OCI-M1 (cell line): ENCODE measurements at places on chromosomes 2 and 18.

DNA sequence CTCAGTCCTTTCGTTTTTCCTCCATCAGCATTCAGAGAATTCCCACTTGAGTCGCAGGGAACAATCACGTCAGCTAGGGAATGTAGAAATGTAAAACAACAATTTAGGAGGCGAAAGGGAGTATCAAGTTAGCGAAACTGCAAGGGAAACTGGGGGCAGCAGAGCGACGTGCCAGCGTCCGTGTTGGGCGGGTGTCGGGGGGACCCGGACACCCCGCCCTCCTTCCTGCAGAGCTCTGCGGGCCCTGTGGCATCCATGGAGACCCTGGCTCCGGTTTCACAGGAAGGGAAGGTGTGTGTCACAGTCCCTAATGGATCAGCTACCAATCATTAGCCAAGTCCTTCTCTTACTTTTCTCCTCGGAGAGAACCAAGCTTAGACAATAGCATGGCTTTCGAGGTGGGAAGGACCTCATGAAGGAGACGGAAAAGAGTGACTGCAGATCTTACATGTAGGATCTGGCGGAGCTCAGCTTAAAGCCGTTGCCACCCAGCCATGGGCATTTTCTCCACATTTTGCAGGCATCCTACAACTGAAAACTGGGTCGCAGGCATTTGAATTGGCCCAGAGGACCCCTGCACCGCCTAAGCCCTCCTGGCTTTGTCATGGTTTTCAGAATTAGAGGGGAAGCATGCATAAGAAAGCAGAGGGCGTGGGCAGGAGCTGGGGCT lies 33.7 kb downstream of the SOX11 start:
- no peak for DNase-seq

- peak; percentile 14 for DNase-seq
These were observed 20.8 kb downstream of the PTPN18 start for GRCh38 chr2:130376433-130377293.

DNA sequence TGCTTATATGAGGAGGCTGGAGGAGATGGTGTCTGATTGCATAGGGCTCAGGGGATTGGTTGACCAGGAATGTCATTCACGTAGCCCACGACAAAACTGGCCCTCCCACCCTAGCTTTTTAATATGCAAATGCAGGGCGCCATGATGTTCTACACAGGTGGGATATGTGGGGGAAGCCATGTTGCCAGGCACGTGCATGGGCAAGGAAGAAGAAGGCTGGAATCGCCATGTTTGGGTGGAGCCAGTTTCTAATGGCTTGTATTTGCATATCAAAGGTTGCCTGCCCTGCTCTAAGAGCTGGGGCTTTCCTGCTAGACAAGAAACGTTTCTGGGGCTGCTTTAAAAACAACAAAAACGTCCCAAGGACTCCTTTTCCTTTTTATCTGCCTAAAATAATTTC lies 26.5 kb upstream of the LINC00305 start:
- no peak for DNase-seq

- peak; percentile 83 for DNase-seq
These were observed 9.0 kb downstream of the SERTAD2 start for GRCh38 chr2:64644458-64645382.

DNA sequence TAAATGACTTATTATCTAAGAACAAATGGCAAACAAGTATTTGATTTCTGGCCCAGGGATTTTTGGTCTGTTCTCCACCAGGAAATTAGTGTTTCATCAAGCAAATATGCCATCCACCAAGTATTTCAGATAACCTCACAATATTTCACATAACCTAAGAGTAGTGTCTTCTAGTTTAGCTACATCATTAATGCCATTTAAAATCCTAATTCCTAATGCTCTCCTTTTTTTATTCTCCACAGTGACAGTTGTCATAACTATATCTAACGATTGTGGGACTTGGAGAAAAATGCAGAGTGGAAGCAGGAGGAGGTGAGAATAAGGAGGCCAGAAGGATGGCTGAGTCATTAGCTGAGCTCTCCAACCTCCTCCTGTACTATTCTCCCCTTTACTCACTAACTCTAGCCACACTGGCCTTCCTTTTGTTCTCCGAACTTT lies 58.5 kb upstream of the CTLA4 start:
- DNase-seq: no peak

GRCh38 chr2:54772110-54772509 lies 48.6 kb downstream of the EML6 start:
- DNase-seq: no peak

GRCh38 chr2:227782804-227783203 lies 30.8 kb upstream of the CCL20 start:
- no peak for DNase-seq
